ENCODE measurements at places on chromosomes 4 and X. TPM values are rescaled to one million over a fixed set of nuclear protein-coding genes. Genes with fewer than 3 reads are reported as not detected.

- no peak for DNase-seq
Measured at GRCh38 chr4:40190019-40190418, 6.8 kb upstream of the RHOH start.

- no peak for DNase-seq
Measured at GRCh38 chr4:94635177-94635576, 122.6 kb upstream of the BMPR1B start.

TCEAL6 gene
- not detected for total RNA-seq

DNA sequence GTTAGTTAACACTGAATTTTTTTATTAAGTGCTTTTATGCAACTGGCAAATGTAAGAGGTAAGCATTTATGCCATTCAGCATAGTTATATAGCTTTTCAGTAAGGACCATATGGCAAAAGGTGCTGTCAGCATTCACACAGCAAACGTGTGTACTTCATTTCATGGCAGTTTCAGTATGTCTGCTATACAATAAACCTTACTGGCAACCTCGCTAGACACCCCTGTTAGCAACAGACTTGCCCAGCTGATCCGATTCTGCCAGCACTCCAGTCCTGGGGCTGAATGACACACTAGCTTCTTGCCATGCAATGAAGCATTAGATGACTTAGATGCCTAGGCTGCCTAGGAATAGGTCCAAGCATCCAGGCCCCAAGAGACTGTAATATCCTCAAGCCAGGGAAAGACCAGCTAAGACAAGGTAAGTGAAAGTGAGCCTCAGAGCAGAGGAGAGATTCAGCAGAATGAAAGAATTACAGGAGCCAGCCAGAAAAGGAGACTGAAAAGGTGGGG lies 47.3 kb upstream of the DOCK11 start:
- no peak for DNase-seq

DNA sequence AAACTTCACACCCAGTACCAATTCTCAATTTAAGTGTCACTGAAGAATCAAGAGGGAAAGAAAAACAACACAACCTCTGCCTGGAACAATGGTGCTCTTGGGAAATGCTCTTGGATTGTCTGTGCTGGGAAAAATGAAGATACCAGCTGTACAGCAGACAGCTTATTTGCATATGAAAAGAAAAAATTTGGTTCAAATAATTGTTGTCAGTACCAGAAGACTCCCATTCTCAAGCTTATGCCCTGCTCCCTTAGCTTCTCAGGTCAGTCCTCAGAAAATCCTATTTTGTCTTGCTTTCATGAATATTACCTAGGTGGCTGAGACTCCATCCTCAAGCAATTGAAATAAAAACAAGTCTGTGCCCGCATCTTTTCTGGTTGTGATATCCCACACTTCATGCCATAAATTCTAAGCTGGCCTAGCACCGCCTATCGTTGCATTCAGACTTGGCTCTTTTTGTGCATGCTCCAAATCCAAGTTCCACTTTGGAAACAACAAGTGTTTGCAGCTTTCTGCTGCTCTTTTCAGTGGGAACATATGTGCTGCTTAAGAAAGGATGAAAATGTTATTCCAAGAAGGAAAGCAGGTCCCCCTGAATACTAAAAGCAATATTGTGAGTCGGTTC lies 431.6 kb downstream of the INPP4B start:
- no peak for DNase-seq

GABRE gene
- 78.4 TPM for total RNA-seq

TMSB15B gene
- not detected for total RNA-seq

- no peak for DNase-seq
Measured at GRCh38 chr4:106914223-106914622, 121.9 kb downstream of the DKK2 start.

STPG2 gene
- 0.79 TPM for total RNA-seq

DNA sequence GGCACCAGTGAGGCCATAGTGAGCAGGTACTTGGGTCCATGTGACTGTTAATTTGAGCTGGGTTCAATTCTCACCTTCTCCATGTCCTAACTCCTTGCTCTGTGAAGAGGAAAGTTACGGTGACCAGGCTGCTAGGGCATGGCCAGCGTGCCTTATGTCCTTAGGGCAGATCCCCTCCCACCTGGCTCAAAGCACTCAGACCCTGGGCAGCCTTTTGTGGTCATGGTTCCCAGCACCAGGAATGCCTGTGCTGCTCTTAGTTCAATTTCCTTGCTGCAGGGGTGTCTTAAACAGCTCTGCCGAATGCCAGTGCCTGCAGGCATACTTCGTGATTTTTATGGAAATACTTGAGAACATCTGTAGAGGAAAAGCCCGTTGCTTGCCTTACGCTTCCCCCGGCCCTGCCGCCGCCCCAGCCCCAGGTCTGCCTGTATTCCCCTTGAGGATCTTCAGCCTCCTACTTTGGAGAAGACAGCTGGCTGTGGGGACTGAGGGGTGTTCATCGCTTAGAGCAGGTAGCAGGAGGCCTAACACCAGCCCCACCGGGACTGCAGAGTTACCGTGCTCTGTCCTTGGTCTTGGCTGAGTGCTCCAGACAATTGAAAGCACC lies 3.1 kb upstream of the CDK16 start:
- DNase-seq = no peak

DNA sequence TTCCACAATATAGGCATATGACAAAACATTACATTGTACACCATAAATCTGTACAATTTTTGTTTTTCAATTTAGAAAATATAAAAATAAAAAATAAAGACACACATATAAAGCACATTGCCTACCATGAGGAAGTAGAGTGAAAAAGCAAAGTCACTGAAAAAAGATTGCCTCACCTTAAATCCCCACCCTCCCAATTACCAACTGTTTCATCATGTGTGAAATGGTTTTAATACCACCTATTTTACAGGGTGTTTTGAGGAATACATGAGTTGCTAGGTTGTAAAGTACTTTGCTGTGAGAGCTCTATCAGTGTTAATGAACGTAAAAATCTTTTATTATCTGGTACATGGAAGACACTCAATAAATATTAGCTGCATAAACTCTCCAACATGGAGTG lies 373.6 kb upstream of the NDST3 start:
- no peak for DNase-seq

DNA sequence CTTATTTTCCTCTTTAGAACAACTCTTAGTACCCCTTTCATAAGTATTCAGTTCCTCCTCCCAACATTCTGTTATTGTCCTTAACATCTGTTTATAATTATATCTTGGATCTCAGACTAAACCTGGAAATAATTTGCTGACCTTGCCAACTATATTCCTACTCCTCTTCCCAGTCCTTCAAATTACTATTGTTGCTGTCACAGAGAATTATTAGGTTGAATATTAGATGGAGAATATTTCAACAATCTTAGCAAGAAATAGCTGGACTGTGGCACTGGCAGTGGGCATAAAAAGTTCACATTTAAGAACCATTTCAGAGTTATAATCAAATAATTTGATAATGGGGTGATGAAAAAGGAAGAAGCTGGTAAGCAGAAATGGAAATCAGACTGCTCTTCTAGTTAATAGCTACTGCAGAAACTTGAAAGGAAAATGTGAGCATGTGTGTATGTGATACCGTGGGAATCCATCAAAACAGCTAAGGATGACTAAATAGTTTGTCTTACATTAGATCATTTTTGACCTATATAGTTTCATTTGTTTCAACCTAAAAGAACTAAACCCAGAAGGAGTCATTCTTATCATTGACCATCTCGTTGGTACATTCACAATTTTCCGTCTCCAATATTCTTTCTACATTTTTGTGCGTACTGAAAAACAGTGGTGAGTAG lies 43.3 kb upstream of the PRDM8 start:
- DNase-seq = no peak

All from transverse colon (tissue), 4 donors.